Thymus (tissue), 14 donors: ENCODE measurements at places on chromosomes 5 and 9. TPM values are rescaled to one million over a fixed set of nuclear protein-coding genes. Genes with fewer than 3 reads are reported as not detected.

DNA sequence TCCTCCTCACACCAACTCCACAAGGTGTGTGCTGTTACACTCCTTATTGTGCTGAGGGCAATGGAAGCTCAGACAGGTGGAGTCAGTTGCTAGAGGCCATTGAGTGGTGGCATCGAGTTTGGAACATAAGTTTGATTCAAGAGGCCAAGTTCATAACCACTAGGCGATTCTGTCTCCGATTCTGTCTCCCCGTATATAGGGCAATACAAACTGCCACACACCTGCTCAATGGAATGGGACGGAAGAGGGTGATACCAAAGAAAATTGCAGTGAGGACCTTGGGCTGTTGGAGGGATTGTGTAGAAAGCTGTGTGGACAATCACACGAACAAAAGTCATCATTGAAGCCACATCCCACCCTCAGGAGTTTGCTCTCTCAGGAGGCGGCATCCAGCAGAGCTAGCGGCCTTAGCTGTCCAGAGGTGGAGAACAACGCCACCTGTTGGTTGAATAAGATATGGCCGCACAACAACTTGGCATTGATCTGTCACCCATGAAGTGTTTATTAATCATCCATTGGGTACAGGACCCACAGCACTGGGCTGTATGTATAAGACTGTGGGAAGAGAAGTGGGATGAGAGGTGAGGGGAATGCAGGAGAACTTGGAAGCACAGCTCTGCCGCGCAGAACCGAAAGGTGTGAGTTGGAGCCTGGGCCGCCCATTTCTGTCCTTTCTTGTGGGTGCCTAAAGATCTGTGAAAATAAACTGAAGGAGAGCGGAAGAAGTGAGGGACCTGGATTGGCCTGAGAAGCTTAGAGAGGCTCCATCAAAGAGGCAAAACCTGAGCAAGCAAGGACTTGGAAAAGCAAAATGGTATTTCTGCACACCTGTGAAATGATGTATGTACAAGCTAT, 16.1 kb upstream of the NEUROG1 start:
- H3K4me3 ChIP-seq: no peak overlapping the region
- peak; percentile 68 for DNase-seq
- H3K27me3 ChIP-seq: peaks cover 70% of the 10 kb centered on the region
- H3K36me3 ChIP-seq: no peaks in the 10 kb centered on the region
- H3K27ac ChIP-seq: no peak overlapping the region
- no peaks in the 10 kb centered on the region for H3K4me1 ChIP-seq

DNA sequence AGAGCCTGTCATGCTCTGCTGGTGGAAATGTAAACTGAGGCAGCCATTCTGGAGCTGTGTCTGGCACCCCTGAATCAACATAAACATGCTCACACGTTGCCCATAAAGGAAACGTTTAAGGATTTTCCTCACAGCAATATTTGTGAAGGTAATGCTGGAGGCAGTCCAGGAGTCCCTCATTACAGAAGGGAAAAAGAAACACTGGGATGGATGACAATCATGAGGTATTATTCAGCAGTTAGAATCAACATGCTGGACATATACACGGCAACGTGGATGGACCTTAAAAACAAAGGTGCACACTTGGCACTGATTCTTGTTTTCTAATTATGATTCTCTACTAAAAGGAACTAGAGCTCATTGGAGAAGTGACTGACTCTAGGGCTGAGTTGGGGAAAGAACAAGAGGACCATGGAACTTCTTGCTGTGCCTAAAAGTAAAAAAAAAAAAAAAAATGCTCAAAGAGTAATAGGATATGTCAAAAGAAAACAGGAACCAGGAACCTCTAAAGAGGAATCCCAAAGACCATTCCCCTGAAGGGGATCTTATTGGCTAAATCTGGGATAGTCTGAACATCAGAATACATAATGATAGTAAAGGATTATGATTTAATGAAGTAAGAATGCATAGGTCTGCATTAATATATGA, 18.6 kb downstream of the B4GALT1 start:
- peaks cover 21% of the 10 kb centered on the region for H3K4me1 ChIP-seq
- DNase-seq: no peak
- H3K27ac ChIP-seq: no peak overlapping the region
- no peaks in the 10 kb centered on the region for H3K27me3 ChIP-seq

The NKD2 gene
- 5.1 TPM for total RNA-seq

The RASGRF2 gene
- 0.76 TPM for total RNA-seq

DNA sequence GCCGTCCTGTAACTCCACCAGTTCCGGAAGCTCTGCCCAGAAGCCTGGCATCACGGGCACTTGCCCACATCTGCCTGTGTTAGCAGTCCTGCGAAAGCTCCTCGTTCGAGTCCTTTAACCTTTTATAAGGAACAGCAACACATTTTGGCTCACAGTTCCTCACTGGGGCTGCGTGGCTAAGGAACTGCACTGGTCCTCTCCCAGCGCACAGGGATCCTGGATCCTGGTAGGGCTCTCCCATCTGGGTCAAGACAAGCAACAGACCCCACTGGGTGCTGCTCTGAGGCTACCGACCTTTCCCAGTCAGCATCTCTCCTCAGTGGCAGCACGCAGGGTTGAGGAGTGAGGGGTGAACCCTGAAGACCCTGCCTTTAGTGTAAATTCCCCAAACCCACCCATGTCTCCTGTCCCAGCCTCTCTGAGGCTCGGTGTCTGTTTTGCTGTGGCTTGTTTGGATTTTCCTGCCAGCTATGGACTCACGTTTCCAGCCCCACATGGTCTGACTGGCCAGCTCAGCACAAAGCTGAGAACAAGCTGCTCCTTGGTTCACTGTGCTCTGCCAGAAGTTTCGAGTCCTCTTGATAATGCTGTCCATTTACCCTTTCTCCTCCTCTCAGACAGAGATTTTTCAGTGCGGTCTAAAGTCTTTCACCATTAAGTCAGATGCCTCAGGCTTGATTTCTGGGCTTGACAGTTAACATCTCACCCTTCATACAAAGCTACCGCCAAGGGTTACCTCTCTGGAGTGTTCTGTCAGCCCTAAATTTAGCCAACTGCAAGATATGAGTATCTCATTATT, 80.0 kb downstream of the AK8 start:
- H3K4me3 ChIP-seq: no peak overlapping the region
- H3K4me1 ChIP-seq: peaks cover 9% of the 10 kb centered on the region
- H3K27me3 ChIP-seq: peaks cover 47% of the 10 kb centered on the region

DNA sequence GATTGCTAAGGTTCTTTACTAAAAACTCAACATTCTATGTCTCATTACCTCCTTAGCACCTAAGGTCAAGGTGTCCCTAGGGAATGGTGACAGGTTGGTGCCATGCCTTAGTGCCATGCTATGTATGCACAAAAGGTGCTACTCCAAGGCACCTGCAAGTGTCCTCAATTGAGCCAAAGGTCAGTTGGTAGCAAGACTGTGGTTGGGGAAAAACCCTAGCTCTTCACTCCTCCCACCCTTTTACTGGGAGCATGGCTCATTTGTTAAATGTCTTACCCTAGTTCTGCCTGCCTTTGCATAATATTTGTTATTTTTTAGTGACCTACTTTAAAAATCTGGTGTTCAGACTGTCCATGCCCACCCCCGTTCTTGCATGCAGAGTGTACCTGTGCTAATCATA, 17.0 kb downstream of the ACO1 start:
- no peaks in the 10 kb centered on the region for H3K4me1 ChIP-seq
- H3K27ac ChIP-seq: no peak overlapping the region
- DNase-seq: no peak
- no peaks in the 10 kb centered on the region for H3K27me3 ChIP-seq

The ADGRD2 gene
- 0.09 TPM for total RNA-seq

DNA sequence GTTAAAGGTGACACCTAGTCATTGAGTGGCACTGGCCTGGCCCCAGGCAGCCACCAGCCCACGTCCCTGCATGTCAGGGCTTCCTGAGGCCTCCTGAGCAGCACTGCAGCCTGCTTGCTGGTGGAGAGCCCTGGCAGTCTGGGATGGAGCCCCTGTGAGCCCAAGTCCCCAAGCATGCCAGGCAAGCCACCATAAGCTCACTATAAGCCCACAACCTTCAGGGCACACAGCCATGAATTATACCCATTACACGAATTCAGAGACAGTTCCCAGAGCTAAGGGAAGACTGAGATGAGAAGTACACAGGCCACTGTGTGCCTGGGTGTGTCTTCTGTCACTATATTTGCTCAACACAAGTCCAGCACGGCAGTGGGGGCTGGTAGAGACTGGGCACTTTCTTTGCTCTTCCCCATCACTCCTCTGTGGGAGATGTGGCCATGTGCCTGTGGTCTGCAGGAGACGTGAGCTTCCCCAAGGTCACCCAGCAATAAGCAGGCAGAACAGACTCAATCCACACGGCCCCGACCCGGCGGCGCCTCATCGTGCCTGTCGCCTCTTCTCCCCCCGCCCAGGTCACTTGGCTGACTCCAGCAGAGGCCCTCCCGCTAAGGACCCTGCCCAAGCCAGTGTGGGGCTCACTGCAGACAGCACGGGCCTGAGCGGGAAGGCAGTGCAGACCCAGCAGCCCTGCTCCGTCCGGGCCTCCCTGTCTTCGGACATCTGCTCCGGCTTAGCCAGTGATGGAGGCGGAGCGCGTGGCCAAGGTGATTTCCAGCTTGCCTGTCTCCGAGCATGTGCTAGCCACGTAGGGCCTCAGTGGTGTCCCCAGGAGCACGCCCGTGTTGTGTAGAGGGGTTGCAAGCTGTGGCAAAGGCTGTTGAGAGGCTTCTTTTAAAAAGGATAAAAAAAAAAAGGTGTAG, 114.8 kb downstream of the WNK2 start:
- H3K27ac ChIP-seq: no peak overlapping the region
- peaks cover 14% of the 10 kb centered on the region for H3K27me3 ChIP-seq
- DNase-seq: no peak
- H3K4me3 ChIP-seq: no peak overlapping the region
- no peaks in the 10 kb centered on the region for H3K4me1 ChIP-seq
- H3K36me3 ChIP-seq: no peaks in the 10 kb centered on the region

GRCh38 chr9:124869986-124870560, 8.1 kb downstream of the ARPC5L start:
- H3K4me3 ChIP-seq: peak overlapping the region; percentile 91
- peak overlapping the region; percentile 64 for H3K27ac ChIP-seq
- H3K27me3 ChIP-seq: no peaks in the 10 kb centered on the region
- peak; percentile 54 for DNase-seq
- H3K4me1 ChIP-seq: peaks cover 18% of the 10 kb centered on the region
- peaks cover 27% of the 10 kb centered on the region for H3K36me3 ChIP-seq

GRCh38 chr5:153236319-153236718, 254.2 kb upstream of the GRIA1 start:
- H3K4me3 ChIP-seq: no peak overlapping the region
- no peak for DNase-seq
- no peaks in the 10 kb centered on the region for H3K36me3 ChIP-seq
- H3K27me3 ChIP-seq: no peaks in the 10 kb centered on the region
- H3K4me1 ChIP-seq: no peaks in the 10 kb centered on the region

The TMEM174 gene
- not detected for total RNA-seq

GRCh38 chr5:65043843-65044359, 275.2 kb downstream of the CWC27 start:
- DNase-seq: no peak

- H3K27me3 ChIP-seq: peaks cover 43% of the 10 kb centered on the region
- H3K4me3 ChIP-seq: no peak overlapping the region
- no peak overlapping the region for H3K27ac ChIP-seq
- no peaks in the 10 kb centered on the region for H3K36me3 ChIP-seq
- DNase-seq: no peak
These were observed 152.9 kb upstream of the PITX1 start for GRCh38 chr5:135186662-135187522.
